ENCODE measurements at places on chromosomes 4 and X.
A peak's percentile ranks its signal among the peaks of the same experiment; 100 is the strongest.

GRCh38 chr4:1039493-1040343, 28.3 kb downstream of the FGFRL1 start:
- no peak for DNase-seq

- DNase-seq: no peak
These were observed 25.7 kb downstream of the GAB3 start for GRCh38 chrX:154724993-154725756.

DNA sequence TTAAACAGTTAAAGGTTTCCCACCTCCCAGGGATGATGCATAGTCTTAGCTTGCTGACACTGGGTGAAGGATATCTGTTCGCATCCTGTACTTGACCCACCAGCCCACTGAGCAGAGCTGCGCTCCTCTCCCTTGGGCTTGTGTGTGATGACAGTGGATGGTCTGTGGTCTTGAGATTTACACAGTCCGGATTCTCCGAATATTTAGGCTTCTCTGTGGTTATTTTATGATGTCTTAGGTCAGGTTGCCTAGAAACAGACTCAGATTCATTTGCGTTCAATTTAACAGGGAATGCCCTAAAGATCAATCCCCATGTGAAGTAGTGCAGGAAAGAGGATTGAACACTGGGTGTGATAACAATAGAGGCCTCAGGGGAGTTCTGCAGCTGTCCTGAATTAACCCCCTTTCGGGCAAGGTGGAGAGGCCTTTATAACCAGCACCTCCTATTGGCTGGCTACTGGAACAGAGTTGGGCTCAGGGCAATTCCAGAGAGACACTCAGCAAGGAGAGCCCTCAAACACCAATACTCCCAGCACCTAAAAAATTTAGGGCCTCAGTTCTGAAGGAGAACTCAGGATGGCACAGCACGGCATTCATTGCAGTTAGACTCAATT, 653.2 kb upstream of the GALNT7 start:
- no peak for DNase-seq

DNA sequence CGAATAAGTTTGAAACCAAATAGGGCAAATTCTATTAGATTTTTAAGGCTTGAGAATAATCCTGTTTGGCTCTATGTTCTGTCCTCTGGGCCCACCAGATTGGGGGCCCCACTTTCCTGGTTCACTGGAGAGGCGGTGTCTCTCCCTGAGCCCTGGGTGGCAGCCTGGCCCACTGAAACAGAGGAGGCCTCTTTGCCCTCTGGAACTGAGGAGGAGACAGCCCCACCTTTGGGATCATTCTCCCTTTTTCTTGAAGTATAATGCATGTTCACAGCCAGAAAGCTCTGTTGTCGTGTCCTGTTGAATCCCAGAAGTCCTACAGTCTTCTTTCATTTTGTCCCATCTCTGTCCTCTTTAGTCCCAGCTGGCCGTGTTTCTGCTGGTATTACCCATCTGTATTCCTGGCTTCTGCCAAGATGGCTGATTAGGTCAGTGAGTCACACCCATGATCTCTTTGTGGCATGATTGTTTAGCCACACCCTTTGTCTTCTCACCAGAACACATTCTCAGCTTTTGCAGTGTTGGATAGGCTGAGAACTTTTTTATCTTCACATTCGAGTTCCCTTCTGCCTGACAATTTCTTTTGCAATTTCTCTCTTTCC, 8.1 kb upstream of the TBC1D25 start:
- DNase-seq: peak; percentile 37

DNA sequence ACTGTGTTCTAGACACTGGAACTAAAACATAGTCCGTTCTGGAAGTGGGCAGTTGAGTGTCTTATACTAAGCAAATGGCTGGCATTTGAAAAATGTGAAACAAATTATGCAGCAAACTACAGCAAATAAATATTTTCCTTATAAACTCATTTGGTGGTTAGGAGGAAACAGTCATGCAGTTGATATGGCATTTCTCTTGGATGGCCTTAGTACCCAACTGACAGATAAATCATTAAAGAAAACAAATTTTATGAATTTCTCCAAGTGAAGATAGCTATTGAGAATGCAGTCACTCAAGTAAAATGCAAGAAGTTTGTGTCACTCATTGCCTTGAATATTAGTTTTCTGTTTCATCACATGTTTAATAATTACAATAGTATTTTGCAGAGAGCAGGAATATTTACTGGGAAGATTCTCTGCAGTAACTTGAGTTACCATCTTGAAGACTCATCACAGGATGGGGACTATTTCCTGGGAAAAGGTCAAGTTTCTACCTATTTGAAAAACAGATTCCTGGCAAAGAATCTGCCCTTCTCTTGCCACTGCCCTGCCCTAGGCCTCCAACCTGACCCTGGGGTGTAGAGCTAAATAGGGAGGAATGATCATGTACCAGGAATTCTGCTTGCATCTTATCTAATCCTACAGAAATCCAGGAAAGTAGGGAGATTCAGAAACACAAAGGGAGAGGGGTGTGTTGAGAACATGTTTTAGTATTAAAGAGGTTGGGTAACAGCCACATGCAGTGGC, 105.9 kb downstream of the SH3RF1 start:
- DNase-seq: no peak

- DNase-seq: no peak
These were observed 125.4 kb upstream of the DMD start for GRCh38 chrX:33336783-33337182.

DNA sequence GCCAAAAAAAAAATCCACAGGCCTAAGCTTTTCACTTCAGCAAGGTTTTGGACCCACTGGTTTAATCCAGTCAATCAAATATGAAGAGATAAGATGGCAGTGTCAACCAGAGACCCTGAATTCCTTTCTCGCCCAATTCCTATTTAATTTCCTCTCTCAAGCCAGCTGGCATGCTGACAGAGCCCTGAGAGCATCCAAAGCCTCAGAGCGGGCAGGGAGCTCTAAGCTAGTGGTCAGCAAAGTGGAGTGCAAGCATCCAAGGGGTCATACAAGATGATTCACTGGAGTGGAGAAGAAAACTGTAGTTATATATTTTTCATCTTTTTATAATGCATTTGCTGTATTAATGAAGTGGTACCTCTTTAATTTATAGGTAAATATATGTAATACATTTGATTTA, 37.8 kb upstream of the PRPS2 start:
- no peak for DNase-seq

DNA sequence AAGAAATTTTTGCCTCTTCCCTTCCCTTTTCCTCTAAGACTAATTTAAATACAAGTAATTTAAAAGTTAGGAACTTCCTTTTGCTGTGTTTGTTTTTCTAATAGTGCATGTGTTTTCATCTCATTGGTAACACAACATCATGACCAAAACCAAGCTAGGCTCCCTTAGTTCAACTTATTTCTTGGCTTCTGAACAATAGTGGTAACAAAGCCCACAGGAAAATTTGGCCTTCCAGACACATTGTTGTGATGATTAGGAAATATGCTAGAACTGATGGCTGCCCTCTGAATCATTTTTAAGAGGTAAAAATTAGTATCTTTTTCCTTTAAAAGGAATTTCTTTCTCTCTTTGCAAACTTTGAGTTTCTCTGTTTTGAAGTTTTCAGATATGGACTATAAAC, 25.5 kb upstream of the TEC start:
- no peak for DNase-seq

GRCh38 chrX:135484641-135485289, 35.7 kb upstream of the INTS6L start:
- DNase-seq: no peak

DNA sequence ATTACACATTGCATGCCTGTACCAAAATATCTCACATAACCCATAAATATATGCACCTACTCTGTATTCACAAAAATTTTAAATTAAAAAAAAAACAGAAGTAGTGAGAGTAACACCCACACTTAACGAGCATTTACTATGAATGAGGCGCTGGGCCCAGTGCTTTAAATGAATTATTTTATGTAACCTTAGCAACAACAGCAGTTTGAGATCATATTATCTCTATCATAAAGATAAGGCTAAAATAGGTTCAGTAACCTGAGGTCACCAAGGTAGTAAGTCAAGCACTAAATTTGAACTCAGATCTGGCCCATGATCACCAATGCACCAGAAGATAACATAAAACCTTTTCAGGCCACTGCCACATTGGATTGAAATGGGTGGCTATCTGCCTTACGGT, 5.3 kb upstream of the PROM1 start:
- DNase-seq: no peak

GRCh38 chrX:154749856-154750255, 1.0 kb downstream of the GAB3 start:
- peak; percentile 20 for DNase-seq

- no peak for DNase-seq
These were observed 166.4 kb upstream of the PPARGC1A start for GRCh38 chr4:24056289-24056688.
